ENCODE measurements at places on chromosomes 16 and 17. TPM values are rescaled to one million over a fixed set of nuclear protein-coding genes. Genes with fewer than 3 reads are reported as not detected.

CX3CL1 gene
- 11.2 TPM for total RNA-seq

TVP23B gene
- 50.1 TPM for total RNA-seq

ADAM11 gene
- 0.44 TPM for total RNA-seq

CDK5RAP3 gene
- total RNA-seq = 123 TPM

TCAP gene
- total RNA-seq = 0.64 TPM

STAT3 gene
- total RNA-seq = 164 TPM

COPRS gene
- total RNA-seq = 42.1 TPM

DNAI2 gene
- total RNA-seq = not detected

TBC1D3C gene
- total RNA-seq = not detected

ZNF213 gene
- total RNA-seq = 10.6 TPM

EPOP gene
- total RNA-seq = 2.8 TPM

ZNF423 gene
- total RNA-seq = 4.7 TPM

KRT27 gene
- total RNA-seq = not detected

CFAP52 gene
- total RNA-seq = 0.53 TPM

CACNA1H gene
- 55.9 TPM for total RNA-seq

MYO15A gene
- 0.52 TPM for total RNA-seq

KRT33A gene
- not detected for total RNA-seq

LITAFD gene
- total RNA-seq = not detected

CCL17 gene
- total RNA-seq = not detected

HNF1B gene
- total RNA-seq = 10.1 TPM

TAC4 gene
- not detected for total RNA-seq

ZNF469 gene
- total RNA-seq = 19.0 TPM

RRAD gene
- 6.5 TPM for total RNA-seq

CEP131 gene
- 8.5 TPM for total RNA-seq

RPH3AL gene
- total RNA-seq = 4.0 TPM

CEP112 gene
- total RNA-seq = 13.5 TPM

ZC3H7A gene
- total RNA-seq = 56.0 TPM

SLC5A11 gene
- total RNA-seq = not detected

NEK8 gene
- 5.3 TPM for total RNA-seq

ZNF19 gene
- 1.7 TPM for total RNA-seq

SHISA6 gene
- not detected for total RNA-seq

GRAPL gene
- not detected for total RNA-seq

PIK3R5 gene
- not detected for total RNA-seq

ARHGDIG gene
- 3.7 TPM for total RNA-seq

CCT6B gene
- 2.1 TPM for total RNA-seq

TMEM114 gene
- not detected for total RNA-seq

C16orf89 gene
- not detected for total RNA-seq

FMNL1 gene
- 0.89 TPM for total RNA-seq

HSBP1 gene
- 88.4 TPM for total RNA-seq

TBC1D26 gene
- total RNA-seq = 0.28 TPM

SLC52A1 gene
- not detected for total RNA-seq

MTSS2 gene
- total RNA-seq = 296 TPM

TBC1D3I gene
- 0.60 TPM for total RNA-seq

FAM83G gene
- 8.2 TPM for total RNA-seq

KRT12 gene
- not detected for total RNA-seq

PIGS gene
- total RNA-seq = 65.7 TPM

CLDN6 gene
- total RNA-seq = 0.27 TPM

SNX20 gene
- not detected for total RNA-seq

SPNS3 gene
- total RNA-seq = not detected

SPATA22 gene
- not detected for total RNA-seq

SMIM5 gene
- not detected for total RNA-seq

ABCC12 gene
- total RNA-seq = not detected

KRTAP17-1 gene
- total RNA-seq = not detected

INCA1 gene
- 0.74 TPM for total RNA-seq

ELMO3 gene
- total RNA-seq = 1.1 TPM

SYNGR2 gene
- 35.1 TPM for total RNA-seq

RHBDL3 gene
- total RNA-seq = 0.10 TPM
